ENCODE measurements at places on chromosomes 2 and 18.

DNA sequence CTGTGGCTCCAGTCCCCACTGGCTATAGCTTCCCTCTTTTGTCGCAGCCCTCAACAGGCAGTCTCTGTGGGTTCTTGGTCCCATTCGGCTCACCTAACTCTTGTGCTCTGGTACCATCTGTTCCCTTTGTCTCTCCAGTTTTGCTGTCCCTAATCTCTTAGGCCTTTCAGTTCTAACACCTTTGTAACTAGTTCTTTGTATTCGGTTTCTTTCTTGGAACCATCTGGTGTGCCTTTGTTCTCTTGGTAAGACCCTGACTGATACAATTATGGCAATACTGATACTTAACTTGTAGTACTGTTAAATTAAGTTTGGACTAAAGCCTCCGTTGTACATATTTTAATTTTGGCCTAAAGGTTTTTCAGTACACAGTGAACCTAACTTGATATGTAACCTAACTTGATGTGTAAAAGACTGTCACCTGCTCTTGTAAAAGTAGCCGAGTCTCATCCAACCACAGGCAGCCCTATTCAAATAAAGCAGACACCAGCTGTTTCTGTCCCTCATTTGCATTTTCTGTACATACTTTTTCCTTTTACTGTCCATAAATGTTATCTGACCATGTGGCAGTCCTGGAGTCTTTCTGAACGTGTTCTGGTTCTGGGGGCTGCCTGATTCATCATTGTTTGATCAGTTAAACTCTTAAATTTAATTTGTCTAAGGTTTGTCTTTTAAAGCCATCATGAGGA, 4.8 kb upstream of the MRPL44 start:
- DNase-seq = no peak

DNA sequence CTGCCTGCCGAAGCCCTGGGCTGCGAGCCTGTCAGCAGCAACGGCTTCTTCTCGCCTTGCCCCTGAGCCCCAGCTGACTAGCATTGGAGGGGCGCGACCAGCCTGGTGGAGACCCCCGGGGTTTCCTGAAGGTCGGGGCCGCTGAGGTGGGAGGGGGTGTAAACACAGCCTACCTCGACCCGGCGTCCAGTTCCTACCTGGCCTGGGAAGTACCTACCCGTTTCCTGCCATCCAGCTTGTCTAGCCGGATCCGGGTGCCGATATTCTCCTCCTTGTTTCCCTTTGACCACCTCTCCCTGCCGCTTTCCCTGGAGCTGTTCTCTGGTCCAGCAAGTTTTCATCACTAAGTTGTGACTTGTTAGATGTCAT, 511 bp downstream of the MOB4 start:
- peak; percentile 23 for DNase-seq

DNA sequence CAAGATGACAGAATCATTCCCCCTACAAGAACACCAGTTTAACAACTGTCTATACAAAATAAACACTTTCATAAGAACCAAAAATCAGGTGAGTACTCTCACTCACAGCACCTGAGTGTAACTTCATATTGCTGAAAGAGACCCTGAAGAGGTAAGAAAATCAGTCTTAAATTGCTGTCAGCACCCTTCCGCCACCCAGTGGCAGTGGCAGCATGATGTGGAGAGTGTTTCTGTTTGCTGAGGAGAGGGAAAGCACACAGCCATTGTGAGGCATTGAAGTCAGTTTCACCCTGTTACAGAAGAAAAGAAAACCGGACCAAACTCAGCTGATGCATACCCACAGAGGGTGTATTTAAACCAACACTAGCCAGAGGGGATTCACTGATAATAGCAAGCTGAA, 1240.8 kb upstream of the CRIM1 start:
- DNase-seq = no peak

DNA sequence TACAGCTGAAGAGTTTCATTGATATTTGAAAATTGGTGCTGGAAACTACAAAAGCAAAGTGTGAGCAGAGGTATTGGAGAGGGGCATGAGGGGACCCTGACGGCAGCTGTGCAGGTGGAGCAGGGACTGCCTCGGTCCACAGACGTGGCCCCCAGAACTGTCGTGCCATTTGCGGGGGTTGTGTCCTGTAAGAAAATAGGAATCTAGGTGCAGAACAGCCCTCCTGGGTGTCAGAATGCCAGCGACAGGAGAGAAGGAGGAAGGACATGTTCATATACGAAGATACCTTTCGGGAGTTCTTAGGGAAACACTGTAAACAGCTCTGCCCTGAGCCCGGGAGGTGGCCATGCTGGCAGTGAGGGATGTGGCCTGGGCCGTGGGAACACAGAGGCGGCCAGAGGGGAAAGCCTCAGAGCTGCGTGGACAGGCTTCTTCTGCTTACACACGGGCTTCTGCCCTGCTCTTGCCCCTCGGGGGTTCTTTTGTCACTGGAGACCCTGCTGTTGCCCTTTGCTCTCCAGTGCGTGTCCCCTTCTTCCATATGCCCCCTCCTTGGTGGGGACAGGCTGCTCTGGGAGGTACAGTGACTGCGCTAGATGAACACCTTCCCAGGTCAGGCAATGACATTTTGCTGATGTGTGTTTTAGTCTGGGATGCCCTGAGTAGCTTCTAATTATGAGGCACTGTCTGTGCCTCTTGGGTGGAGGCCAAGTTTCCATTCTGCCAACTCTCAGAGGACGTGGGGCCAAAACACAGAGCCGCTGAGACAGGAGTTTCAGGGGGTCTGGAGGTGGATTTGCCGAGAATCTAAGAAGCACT, 81.9 kb upstream of the TXNDC2 start:
- no peak for DNase-seq

GRCh38 chr2:161133366-161133765, 26.9 kb upstream of the TANK start:
- DNase-seq = no peak

- DNase-seq = no peak
Observed at GRCh38 chr2:8412586-8412985, 269.3 kb upstream of the ID2 start.

- no peak for DNase-seq
Observed at GRCh38 chr2:227164763-227165291, 403 bp downstream of the COL4A3 start.

DNA sequence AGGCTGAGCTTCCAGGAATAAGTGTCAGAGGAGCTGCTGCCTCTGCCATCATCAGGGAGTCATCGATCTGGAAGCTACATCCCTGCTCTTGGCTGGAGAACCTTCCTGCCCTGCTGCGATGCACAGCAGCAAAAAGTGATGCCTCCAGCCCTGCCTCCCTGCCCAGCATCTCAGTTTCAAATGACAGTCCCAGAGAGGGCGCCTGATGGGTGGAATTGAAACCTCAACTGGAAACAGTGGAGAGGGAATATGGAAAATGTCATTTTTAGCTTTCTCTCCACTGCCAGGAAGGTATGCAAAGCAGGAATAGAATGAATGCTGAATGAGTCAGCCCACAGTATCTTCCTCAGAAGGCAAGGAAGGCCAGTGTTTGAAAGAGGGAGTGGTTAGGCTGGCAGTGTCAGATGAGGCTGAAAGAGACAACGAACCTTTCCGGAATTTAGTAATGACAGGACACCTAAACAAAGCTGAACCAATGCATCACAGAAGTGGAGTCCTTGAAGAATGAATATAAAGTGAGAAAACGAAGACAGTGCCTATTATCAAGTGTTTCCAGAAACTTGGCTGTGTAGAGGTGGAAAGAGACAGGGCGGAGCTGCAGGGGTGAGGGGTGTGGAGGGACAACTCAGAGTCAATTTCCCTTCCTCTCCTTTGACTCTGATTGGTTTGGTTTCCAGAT, 153.9 kb upstream of the NDUFV2 start:
- DNase-seq = no peak

DNA sequence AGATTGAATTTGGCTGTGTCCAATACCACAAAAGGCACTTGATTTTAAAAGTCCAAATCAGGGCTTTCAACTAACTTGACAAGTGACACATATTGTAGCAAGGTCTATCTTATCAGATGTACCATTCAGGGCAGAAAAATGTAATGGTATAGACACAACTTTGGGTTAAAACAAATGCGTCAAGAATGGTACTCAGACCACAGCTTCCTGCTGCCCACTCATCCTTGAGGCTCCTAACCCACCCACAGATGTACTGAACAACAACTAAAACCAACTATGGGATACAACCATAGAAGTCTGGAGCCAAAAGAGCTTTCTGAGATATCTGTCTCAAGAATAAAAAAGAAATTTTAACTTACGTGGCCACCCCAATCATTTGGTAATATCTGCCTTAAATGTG, 105.2 kb downstream of the RBM43 start:
- no peak for DNase-seq

GRCh38 chr2:223260681-223261080, 208.7 kb downstream of the KCNE4 start:
- DNase-seq = no peak

GRCh38 chr2:67516899-67517530, 119.9 kb downstream of the ETAA1 start:
- no peak for DNase-seq

GRCh38 chr2:191056228-191056627, 42.3 kb upstream of the STAT1 start:
- no peak for DNase-seq

- no peak for DNase-seq
Observed at GRCh38 chr2:140067661-140068060, 1287.5 kb upstream of the NXPH2 start.
